Activated CD4-positive, alpha-beta T cell treated with anti-CD3 and anti-CD28 coated beads, Interleukin-10, Interleukin-2, amounts not matched to agents 100 ng/mL and 50 ng/mL, durations not matched to agents 16 hours and 8 hours (primary cell): ENCODE measurements at places on chromosomes 13 and 19.
A peak's percentile ranks its signal among the peaks of the same experiment; 100 is the strongest.

DNA sequence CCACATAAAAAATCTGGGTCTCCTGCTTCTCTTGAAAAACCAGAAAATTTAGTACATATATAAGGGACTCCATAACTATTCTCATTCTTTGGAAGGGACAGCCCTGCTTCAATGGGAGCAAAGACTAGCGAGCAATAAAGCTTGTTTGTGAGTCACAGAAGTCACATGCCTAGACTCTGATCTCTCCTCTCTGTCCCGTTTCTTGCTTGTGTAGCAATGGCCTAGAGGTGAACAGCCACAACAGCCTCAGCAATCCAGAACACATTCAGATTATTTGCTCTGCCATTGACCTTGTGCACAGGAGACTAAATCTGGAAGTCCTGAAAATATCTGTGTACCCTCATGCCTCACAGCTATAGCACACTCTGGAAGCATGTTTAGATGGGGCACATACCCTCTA is 43.2 kb downstream of the SCGB2B2 start:
- DNase-seq: no peak

GRCh38 chr13:113616991-113617749 is 32.6 kb downstream of the TFDP1 start:
- no peak for DNase-seq

GRCh38 chr13:78700121-78700910 is 41.4 kb upstream of the OBI1 start:
- DNase-seq: no peak

DNA sequence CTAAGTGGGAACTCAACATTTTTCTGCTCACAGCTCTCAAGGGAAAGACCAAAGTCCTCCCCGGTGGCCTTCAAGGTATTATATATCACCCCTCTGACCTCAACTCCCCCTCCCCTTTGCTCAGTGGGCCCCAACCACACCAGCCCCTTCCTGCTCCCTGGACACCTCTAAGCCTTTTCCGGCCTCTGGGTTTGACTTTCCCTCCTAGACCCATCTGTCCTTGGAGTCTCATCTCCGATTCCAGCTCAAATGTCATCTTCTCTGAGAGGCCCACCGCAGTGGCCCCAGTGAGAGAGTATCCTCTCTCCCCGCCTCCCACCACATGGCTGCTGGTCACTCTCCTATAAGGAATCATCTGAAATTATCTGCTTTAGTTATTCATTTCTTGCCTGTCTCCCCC is 941 bp upstream of the UHRF1 start:
- no peak for DNase-seq

GRCh38 chr19:49636233-49636932 is 3.6 kb downstream of the RRAS start:
- DNase-seq: no peak

DNA sequence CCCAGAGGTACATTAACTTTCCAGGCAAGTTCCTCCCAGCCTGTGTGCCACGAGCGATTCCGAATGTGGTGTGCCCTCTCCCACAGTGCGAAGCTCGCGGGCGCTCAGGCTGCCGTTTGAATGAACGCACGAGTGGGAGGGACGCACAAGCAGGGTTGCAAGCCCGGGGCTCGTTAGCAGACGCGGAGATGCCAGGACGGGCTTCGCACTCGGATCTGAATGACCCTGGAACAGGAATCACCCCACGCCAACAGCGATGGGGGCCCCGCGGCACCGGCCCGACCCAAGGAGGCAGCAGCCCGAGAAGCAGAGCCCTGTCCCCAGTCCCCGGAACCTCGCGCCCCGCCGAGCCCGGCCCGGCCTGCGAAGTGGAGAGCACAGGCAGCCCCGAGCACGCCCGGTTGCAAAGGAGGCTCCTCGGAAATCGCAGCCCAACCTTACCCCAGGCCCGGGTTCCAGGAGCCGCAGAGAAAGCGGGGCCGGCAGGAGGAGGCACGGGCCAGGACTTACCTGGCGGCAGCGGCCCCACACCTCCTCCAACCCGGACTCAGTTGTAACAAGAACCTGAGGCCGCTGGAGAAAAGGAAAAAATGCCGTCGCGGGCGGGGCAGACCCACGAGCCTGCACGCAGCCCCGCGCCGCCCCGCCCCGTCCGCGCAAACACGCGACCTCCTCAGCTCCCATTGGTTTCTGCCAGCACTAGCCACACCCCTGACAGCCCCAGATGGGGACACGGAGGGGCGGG is at the start of gene SLC25A30:
Gene SLC25A30, minus strand, starts transcription at position 584 of the 745 bp plus-strand sequence. CDS start 6,948 bp downstream, outside the sequence.
- DNase-seq: peak; percentile 95

- DNase-seq: no peak
These were observed 615.8 kb downstream of the DIAPH3 start for GRCh38 chr13:59547950-59548349.

- no peak for DNase-seq
These were observed 5.1 kb upstream of the ARHGEF7 start for GRCh38 chr13:111110054-111110453.

DNA sequence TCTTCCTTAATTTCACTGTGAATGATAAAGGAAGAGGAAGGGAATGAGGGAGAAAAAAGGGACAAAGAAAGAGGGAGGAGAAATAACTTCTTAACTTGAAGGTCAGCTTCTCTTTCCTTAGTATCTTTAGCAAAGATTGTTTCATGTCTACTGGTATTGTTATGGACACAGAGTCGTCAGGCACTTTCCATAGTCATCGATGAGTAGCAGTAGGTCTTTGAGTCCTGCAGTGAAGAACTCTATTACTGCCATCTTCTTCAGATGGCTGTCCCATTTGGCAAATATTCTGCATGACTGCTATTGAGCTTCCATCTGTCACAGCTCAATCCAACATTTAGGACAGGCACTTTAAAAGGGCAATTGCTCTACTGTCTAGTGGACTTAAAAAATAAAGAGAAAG is 2463.1 kb downstream of the PCDH9 start:
- DNase-seq: no peak

- DNase-seq: no peak
These were observed 56.4 kb downstream of the NUFIP1 start for GRCh38 chr13:44932850-44933251.

- DNase-seq: no peak
These were observed 536 bp downstream of the PRSS57 start for GRCh38 chr19:694481-695351.
